ENCODE measurements at places on chromosomes 13 and 19. TPM values are rescaled to one million over a fixed set of nuclear protein-coding genes. Genes with fewer than 3 reads are reported as not detected.

GRCh38 chr13:27704681-27705080, 83.0 kb downstream of the POLR1D start:
- no peak for DNase-seq
- H3K4me3 ChIP-seq, result no peak overlapping the region
- H3K27me3 ChIP-seq, result no peaks in the 10 kb centered on the region
- H3K27ac ChIP-seq, result no peak overlapping the region
- no peaks in the 10 kb centered on the region for H3K4me1 ChIP-seq

The ZNF677 gene
- 29.0 TPM for total RNA-seq

The CELF5 gene
- 6.4 TPM for total RNA-seq

The ZNF433 gene
- total RNA-seq, result 7.7 TPM

GRCh38 chr19:4009990-4010807, 2.7 kb downstream of the PIAS4 start:
- no peaks in the 10 kb centered on the region for H3K27me3 ChIP-seq
- DNase-seq, result peak; percentile 36
- no peak overlapping the region for H3K27ac ChIP-seq

GRCh38 chr19:21460686-21461085, 44.7 kb upstream of the ZNF429 start:
- H3K27ac ChIP-seq, result no peak overlapping the region
- H3K4me1 ChIP-seq, result no peaks in the 10 kb centered on the region
- no peak for DNase-seq
- no peak overlapping the region for H3K4me3 ChIP-seq
- no peaks in the 10 kb centered on the region for H3K27me3 ChIP-seq

GRCh38 chr13:110197026-110197425, 109.9 kb downstream of the COL4A1 start:
- no peaks in the 10 kb centered on the region for H3K27me3 ChIP-seq
- no peak overlapping the region for H3K4me3 ChIP-seq
- DNase-seq, result no peak
- no peaks in the 10 kb centered on the region for H3K36me3 ChIP-seq
- H3K27ac ChIP-seq, result no peak overlapping the region

DNA sequence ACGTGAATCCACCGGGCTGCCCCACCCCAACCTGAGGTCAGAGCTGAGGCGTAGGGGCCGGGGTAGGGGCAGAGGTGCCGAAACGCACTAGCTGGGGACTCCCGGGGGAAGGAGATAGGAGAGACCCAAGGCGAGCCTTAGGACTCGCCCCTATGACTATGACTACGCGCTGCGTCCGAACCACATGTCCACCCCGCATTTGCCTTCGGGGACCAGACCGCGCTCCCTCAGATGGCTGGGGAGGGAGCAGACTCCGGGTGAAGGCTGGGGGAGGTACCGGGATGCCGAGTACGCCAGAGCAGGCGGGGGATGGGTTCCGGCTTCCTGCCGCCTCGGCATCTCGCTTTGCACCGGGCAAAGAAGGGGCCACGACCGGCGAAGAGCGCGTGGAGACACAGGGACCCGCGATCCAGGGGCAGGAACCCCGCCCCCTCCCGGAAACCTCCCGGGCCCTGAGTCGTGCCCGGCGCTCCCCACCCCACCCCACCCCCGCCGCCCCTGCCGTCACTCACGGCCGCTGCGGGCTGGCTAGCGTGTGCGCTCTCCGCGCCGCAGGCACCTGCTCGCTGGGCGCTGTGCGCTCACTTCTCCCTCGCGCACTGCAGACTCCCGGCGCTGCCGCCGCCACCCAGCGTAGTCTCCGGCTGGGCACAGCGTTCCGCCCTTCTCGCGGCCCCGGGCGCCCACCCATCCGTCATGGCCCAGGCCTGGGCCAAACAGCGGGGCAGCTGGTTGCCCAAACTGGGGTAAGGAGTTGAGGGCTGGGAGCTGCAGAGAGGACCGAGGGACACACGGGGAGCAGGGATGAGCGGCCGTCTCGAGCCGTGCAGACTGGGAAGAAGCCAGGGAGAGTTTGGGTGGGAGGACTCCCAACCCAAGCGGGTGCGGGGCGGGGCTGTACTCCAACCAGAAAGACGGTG, 622 bp upstream of the VSTM2B start:
- no peak for DNase-seq
- no peak overlapping the region for H3K4me3 ChIP-seq
- H3K36me3 ChIP-seq, result no peaks in the 10 kb centered on the region

DNA sequence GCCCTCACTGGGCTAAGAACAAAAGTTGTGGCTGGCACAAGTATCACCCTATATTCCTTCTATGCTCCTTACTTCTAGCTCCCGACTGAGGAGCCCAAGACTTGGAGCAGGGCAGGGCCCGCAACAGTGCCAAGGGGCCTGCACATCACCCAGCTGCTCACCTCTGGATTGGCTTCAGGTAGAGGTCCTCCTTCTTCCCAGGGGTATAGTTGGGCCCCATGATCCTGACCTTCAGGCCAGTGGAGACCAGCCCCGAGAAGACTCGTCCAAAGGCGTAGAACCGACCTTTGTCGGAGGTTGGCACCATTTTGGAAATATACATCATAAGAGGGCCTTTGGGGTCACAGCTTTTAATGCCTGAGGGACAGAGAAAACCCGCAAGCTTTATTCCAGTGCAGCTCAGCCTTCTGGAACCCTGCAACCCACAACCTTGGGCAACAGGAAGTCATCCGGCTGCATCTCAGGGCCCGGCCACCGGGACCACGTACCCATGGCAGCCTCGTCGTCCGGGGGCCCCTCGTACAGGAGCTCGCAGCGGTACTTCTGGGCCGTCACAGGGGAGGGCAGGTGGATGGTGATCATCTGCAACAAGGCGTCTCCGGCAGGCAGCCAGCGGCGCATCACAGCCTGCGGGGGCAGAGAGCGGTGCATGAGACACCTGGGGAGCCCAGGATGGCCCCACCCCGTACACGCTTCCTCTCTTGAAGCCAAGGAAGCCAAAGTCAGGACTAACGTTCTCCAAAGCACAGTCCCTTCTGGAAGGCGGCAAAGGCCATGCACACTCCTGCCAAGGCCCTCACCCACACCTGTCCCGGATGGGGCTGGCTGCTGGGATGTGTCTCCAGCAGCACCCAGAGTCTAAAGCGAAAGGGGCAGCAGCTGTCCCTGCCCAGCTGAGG, 4.7 kb downstream of the EEF2 start:
- no peaks in the 10 kb centered on the region for H3K36me3 ChIP-seq
- H3K4me1 ChIP-seq, result peaks cover 3% of the 10 kb centered on the region
- H3K27me3 ChIP-seq, result no peaks in the 10 kb centered on the region
- H3K4me3 ChIP-seq, result no peak overlapping the region

DNA sequence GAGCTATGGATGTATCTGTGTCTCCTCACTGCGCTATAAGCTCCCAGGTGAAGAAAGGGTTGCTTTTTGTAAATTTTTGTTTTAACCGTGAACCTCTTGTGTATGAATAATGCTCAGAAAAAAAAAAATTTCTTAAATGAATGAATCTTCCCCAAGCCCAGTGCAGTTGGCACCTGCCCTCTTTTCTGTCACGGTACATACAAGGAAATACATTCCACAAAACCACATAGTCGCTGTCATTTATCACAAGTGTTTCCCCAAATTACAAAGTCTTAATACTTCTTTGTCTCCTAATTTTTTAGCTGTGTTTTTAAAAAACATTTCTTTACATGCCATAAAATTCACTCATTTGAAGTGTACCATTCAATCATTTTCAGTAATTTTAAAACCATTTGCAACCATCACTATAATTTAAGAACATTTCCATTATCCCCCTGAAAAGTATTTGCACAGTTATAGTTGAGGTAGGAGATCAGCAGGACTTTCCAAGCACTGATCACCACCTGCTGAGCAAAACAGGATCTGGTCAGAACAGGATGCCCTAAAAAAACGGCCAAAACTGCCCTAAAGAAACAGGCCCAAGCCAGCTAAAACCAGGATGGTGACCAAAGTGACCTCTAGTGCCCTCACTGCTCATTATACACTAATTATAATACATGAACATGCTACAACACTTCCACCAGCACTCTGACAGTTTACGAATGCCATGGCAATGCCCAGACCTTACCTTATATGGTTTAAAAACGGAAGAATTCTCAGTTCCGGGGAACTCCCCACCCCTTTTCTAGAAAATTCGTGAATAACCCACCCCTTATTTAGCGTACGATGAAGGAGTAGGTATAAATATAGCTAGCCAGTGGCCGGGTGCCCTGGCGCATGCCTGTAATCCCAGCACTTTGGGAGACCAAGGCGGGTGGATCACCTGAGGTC, 1.3 kb upstream of the TEX30 start:
- no peaks in the 10 kb centered on the region for H3K27me3 ChIP-seq
- H3K4me1 ChIP-seq, result peaks cover 7% of the 10 kb centered on the region
- H3K4me3 ChIP-seq, result no peak overlapping the region
- no peak overlapping the region for H3K27ac ChIP-seq

GRCh38 chr19:7177926-7178325, 108.4 kb downstream of the ZNF557 start:
- peaks cover 23% of the 10 kb centered on the region for H3K4me1 ChIP-seq
- no peaks in the 10 kb centered on the region for H3K36me3 ChIP-seq
- H3K27me3 ChIP-seq, result no peaks in the 10 kb centered on the region
- DNase-seq, result no peak

The TUBB4A gene
- total RNA-seq, result 4.3 TPM

DNA sequence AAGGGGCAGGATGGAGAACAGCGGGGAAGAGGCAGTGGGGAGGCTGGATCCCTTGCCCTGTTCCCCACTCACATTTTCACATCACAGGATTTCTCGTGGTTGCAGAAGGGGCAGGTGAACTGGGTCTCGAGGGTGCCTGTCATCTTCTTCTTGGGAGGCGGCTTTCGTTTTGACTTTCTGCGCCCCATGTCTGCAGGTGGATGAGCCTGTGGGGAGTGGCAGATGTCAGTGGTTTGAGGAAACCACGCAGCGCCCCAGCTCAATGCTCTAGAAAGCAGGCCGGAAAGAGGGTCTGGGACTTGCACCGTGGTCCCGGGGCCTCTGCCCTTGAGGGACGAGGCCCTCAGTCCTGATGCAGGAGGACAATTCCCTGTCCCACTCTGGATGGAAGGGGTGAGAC, 4.9 kb downstream of the ELOF1 start:
- H3K4me3 ChIP-seq, result no peak overlapping the region
- H3K27ac ChIP-seq, result no peak overlapping the region
- H3K4me1 ChIP-seq, result peaks cover 8% of the 10 kb centered on the region
- H3K36me3 ChIP-seq, result no peaks in the 10 kb centered on the region
- no peak for DNase-seq
- H3K27me3 ChIP-seq, result no peaks in the 10 kb centered on the region

GRCh38 chr13:75384879-75385707, 96.9 kb downstream of the TBC1D4 start:
- no peak for DNase-seq
- peaks cover 6% of the 10 kb centered on the region for H3K4me1 ChIP-seq
- no peaks in the 10 kb centered on the region for H3K36me3 ChIP-seq
- no peaks in the 10 kb centered on the region for H3K27me3 ChIP-seq
- H3K27ac ChIP-seq, result no peak overlapping the region
- no peak overlapping the region for H3K4me3 ChIP-seq

- DNase-seq, result no peak
- no peak overlapping the region for H3K27ac ChIP-seq
- no peak overlapping the region for H3K4me3 ChIP-seq
- no peaks in the 10 kb centered on the region for H3K36me3 ChIP-seq
- no peaks in the 10 kb centered on the region for H3K4me1 ChIP-seq
These were observed 683.1 kb upstream of the PRR20A start for GRCh38 chr13:56457535-56458190.

- H3K4me1 ChIP-seq, result peaks cover 1% of the 10 kb centered on the region
- H3K27me3 ChIP-seq, result no peaks in the 10 kb centered on the region
- H3K36me3 ChIP-seq, result no peaks in the 10 kb centered on the region
- DNase-seq, result no peak
- H3K4me3 ChIP-seq, result peak overlapping the region; percentile 82
These were observed 1.4 kb downstream of the KCTD12 start for GRCh38 chr13:76884907-76885202.

GRCh38 chr13:35163674-35164073, 221.6 kb downstream of the NBEA start:
- H3K27ac ChIP-seq, result no peak overlapping the region
- H3K4me1 ChIP-seq, result no peaks in the 10 kb centered on the region
- no peak for DNase-seq
- no peak overlapping the region for H3K4me3 ChIP-seq
- H3K27me3 ChIP-seq, result peaks cover 5% of the 10 kb centered on the region

Measured in ovary (tissue), 10 donors.